AG20443 (cell line): ENCODE measurements at places on chromosomes 11 and 22.

- no peak for DNase-seq
Measured at GRCh38 chr11:122686111-122686510, 30.6 kb downstream of the UBASH3B start.

- peak; percentile 6 for DNase-seq
Measured at GRCh38 chr11:1927026-1927847, 7.7 kb downstream of the TNNT3 start.

- DNase-seq: no peak
Measured at GRCh38 chr11:45802531-45803317, 2.2 kb upstream of the SLC35C1 start.

- no peak for DNase-seq
Measured at GRCh38 chr11:75562836-75563484, 907 bp downstream of the SERPINH1 start.

- DNase-seq: no peak
Measured at GRCh38 chr11:74007691-74008372, 1.1 kb downstream of the UCP3 start.

DNA sequence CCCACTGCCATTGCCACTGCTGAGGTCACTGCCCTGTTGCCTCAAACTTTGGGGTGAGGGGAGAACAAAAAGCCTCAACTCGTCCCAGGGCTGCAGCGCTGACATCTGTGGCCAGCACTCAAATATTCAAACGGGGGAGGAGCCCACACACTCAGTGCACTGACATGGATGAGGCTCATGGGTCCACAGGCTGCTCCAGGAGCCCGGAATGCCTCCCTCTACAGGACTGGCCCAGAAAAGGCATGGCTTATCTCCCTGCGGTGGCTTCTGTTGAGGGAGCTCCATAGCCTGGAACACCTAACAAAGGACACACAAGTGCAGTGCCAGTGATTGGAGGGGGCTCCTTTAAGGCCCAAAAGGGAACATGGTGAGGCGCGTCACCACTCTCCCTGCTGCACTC is 341.1 kb upstream of the LUZP2 start:
- DNase-seq: no peak

DNA sequence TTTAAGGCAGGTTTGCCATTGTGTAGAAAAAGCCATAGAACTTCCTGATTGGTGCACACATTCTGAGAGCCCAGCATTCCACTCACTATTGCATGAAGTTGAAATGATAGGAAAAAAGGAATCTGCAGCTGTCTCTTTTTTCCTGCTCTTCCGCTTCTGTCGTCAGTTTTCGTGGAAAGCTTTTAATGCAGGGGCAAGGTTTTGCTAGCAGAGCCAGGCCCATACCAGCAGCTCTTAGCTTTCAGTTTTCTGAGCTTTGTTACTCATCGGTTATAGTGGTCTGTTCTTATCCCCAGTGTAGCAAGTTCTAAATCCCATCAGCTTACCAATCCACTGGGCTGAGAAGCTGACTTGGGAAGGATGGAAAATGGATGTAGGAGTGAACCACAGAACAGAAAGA is 162.9 kb upstream of the TTC12 start:
- DNase-seq: no peak
